HAP-1 (cell line): ENCODE measurements at places on chromosomes 6 and 20.

DNA sequence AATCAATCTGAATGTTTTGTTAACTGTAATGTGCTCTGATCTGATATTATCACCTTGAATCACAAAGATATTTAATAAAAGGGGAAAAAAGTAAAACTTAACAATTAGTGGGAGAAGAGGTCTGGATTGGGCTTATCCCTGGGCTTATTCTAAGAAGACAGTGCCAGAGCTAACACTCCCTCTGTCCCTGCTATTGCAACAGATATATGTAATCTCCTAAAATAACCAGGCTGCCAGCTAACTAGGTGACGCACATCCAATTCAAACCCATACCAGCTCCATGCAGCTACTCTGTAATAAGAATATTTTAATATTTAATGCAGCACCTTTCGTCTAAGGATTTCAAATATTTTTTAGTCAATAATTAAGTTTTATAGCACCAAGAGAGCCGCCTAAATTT is 330.1 kb upstream of the MARCKS start:
- no peak for DNase-seq

- DNase-seq = no peak
Measured at GRCh38 chr6:4291453-4292403, 156.4 kb upstream of the ECI2 start.

- DNase-seq = peak; percentile 66
Measured at GRCh38 chr6:52286798-52287432, 2.4 kb upstream of the MCM3 start.

- no peak for DNase-seq
Measured at GRCh38 chr20:34970846-34971560, 15.3 kb downstream of the MYH7B start.

DNA sequence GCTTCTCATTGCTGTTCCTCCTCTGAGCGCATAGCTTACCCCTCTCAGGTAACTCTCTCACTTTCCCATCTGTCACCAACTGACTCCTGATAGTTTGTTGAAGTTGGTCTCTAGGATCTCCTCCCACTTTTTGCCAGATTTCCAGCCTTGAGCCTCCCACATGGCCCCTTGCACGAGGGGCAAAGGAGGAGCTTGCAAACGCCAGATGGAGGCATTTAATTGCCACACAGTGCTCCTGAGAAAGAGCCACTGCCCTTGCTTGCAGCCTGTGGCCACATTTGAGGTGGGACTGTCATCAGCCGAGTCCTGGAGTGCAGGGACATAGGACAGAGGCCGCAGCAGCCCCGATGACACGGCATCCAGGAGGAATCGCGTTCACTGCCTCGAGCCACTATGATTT is 348.7 kb downstream of the SMOC2 start:
- DNase-seq = no peak

DNA sequence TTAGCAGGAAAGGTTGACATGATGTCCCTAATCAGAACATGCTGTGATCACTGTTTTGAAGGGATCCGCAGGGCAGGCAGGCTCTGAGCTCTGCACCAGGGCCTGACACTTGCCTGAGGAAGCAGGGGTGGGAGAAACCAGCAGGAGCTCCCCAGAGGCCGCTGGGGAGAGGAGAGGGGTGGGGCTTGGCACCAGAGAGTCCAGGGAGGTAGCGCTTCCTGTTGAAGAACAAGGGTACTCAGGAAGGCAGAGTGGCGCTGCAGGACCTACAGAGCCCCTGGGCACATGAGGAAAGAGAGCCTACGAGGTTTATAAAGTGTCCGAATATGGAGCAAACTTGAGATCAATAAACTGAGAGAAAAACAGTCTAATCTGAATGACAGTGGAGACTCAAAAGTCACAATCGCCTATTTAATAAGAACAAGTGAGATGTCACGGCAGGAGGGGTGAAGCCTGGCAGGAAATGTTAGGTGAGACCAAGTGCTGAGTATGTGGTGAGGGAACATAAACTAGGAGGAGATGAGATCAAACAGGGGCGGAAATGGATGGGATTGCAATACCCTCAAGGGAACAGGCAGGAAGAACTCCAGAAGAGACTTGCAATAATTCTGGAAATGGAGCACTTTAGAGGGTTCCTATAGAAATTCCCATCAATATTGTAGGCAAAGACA is 5.8 kb upstream of the TBXT start:
- DNase-seq = peak; percentile 31

- no peak for DNase-seq
Measured at GRCh38 chr6:45586216-45587171, 208.8 kb upstream of the SUPT3H start.

GRCh38 chr6:37020381-37020780 is 14.9 kb downstream of the FGD2 start:
- DNase-seq = no peak

- DNase-seq = no peak
Measured at GRCh38 chr6:43120944-43121913, 45.1 kb downstream of the PTK7 start.
